H9 (cell line): ENCODE measurements at places on chromosomes 13 and 19.

DNA sequence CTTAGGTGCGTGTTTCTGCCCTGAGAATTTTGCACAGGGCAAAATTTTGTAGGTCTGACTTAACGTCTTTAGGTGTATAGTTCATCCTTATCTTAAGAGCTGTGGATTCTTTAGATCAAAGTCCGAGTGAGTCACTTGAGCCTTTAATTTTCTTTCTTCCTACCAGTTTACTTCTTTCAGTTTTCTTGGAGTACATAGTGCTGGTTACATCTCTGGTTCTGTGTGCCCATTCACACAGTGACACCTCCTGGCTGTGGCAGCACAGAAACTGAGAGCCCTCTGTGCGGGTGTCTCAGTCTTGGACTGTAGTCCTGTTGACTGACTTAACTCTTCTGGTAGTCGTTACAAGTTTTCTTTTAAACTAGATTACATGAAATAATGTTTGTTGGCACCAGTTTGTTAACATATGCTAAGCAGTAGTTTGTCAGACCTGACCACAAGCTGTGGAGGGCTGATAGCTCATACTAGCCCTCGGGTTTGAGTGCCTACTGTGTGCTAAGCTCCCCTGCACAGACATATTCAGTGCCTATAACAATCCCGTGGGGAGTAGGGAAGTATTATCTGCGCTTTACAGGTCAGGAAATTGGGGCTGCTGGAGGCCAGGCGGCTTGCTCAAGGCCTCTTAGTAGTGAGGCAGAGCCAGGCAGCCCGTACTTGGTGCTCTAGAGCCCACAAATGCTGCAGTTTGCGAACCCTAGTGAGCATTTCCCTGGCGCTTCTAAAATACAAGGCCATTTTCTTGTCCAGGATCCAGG is 1.6 kb downstream of the GATAD2A start:
- DNase-seq, result no peak

- peak; percentile 21 for DNase-seq
Observed at GRCh38 chr19:2534423-2535013, 58.6 kb downstream of the GADD45B start.

DNA sequence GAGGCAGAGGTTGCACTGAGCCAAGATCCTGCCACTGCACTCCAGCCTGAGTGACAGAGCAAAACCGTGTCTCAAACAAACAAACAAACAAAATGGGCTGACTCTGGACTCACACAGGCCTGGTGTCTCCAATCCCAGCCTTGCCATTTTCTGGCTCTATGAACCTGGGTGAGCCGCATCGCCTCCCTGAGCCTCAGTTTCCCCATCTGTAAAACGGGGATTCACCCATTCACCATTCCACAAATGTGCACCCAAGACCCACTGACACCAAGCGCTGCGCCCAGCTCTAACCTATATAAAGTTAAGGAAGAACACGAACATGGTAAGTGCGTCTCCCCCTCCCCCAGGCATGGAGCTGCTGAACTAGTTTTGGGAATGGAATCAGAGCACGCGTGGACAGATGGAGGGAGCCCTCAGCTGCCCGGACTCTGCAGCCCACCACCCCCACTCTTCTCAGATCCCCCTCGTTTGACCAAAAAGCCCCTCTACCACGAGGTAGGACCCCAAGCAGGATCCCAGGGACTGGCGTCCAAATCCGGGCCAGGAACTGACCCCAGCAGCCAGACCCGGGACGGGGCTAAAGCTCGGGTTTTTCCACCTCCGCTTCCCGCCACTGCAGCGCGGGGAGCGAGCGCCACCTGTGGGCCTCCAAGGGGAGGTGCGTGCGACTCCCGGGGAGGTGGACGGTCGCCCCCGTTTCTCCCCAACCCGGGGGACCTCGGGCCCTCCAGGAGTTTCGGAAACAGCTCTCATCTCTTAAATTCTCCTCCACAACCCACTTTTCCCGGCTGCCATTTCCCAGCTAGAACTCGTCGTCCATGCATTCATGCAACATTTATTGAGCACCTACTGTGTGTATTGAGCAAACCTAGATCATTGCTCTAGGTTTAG is 33.0 kb upstream of the ADGRE5 start:
- DNase-seq, result peak; percentile 76

GRCh38 chr13:39306639-39307589 is 268.7 kb downstream of the NHLRC3 start:
- no peak for DNase-seq

GRCh38 chr19:4800591-4801081 is 9.1 kb downstream of the FEM1A start:
- DNase-seq, result no peak

GRCh38 chr13:41837629-41838028 is 123.3 kb downstream of the VWA8 start:
- DNase-seq, result no peak

DNA sequence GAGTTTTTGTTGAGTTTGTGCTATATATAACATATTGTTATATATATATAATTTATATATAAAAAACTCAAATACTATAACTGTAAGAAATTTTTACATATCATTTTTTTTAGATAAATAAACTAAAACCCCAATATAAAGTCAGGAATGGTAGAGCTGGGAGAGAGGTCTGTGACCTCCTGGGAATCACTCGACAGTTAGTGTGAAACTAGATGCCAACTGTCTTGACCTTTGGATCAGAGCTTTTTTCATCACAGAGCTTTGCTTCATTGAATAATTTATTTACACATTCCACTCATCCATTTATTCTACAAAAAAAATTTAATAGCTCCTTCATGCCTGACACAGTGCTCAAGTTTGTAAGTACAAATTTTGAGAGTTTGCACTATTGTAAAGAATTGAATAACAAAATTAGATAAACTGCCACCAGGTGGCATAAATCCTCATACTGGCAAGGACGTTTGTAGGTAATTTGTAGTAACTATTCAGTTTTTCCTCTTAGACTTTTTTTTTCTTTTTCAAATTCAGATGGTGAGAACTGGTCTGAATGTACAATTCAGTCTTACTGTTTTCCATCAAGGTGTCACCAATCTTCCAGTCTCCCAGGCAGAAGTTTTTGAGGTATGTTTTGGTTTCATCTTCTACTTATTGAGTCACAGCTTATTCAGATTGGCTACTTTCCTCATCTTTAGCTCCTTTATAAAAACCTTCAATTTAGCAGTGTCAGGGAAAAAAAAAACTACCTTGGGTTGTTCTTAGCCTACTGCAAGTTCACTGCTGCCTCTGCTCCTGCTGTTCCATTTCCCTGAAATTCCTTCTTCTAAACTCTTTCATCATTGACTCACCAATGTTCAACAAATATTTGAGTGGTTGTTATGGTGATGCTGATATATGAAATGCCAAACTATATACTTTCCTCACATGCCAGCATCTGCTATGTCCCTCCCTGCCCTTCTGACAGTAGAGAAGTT is 28.7 kb downstream of the LACC1 start:
- DNase-seq, result no peak

DNA sequence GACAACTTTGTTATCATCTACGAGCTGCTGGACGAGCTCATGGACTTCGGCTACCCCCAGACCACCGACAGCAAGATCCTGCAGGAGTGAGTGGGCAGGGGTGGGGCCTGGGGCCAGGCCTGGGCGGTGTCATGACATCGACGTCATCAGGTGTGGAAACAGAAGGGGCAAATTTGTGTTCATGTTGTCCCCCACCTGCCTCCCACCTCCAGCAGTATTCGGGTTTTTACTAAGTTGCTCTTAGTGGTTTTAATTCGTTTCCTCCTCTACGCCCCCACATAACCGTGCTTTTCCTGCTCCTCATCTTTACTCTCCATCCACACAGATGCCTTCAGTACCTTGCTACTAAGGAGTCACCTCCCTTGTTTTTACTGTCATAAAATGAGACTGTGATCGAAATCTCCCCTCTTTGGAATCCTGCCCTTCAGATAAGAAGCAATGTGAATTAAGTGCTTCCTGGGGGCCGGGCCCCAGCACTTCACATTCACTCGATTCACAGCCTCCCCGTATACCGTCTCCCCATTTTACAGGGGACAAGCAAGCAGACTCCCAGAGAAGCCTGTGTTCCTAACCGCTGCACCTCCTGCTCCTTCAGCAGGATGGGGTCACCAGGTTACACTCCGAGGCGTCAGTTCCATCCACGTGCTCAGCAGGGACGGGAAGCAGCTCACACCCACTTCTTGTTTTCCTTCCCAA is 10.5 kb downstream of the AP1M1 start:
- no peak for DNase-seq

- no peak for DNase-seq
Observed at GRCh38 chr19:48443731-48444128, 2.1 kb upstream of the GRWD1 start.

DNA sequence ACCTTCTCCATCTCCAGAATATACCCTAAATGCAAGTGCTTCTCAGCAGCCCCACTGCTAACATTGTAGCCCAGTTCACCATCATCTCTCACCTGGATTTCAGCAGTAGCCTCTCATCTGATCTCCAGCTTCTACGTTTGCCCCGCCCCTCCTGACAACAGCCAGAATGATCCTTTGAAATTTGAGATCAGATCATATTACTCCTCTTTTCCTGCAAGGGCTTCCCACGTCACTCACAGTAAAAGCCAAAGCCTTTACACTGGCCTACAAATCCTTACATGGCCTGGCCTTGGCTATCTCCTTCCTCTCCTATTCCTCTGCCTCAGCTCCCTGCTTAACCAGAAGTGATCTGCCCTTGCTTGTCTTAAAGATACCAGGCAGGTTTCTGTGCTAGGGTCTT is 94.3 kb upstream of the NBEA start:
- peak; percentile 54 for DNase-seq

- DNase-seq, result peak; percentile 14
Observed at GRCh38 chr13:110304256-110304655, 2.7 kb downstream of the COL4A1 start.

GRCh38 chr13:46728777-46729176 is 68.2 kb downstream of the ESD start:
- no peak for DNase-seq

GRCh38 chr19:35545855-35546381 is 492 bp downstream of the TMEM147 start:
- no peak for DNase-seq

GRCh38 chr13:108834193-108834592 is 204.8 kb downstream of the MYO16 start:
- DNase-seq, result no peak

DNA sequence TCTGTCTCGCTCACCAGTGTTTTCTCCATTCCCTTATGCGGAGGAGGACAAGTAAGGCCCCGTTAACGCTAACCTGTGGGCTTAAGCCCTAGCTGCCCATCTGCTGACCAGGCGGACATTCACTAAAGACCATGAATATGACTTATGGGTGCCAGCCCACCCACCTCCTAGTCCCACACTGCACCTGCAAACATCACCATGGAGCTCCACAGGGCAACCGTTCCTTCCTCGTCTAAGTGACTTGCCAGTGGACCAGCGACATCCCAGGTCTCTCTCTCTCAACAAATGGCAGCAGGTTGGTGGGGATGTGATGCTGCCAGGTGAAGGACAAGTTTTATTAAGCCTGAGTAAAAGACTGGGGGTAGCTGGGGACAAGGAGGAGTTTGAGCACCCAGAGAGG is 55.2 kb downstream of the CCDC70 start:
- DNase-seq, result peak; percentile 19

DNA sequence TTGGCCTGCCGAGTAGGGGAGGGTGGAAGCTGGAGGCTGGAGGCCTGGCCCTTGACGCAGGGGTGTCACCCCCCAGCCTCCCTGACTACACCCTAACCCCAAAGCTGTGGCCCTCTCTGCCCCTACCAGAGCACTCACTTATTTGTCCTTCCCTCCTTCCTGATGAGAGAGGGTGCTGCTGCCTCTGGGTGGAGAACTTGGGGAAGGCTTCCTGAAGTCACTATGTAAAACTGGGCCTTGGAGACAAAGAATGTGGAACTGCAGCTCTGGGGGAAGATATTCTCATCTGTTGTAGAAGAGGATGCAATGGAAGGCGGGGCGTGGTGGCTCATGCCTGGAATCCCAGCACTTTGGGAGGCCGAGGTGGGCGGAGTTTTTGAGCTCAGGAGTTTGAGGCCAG is 485.2 kb downstream of the ZNF536 start:
- peak; percentile 50 for DNase-seq

- DNase-seq, result no peak
Observed at GRCh38 chr13:20404488-20405222, 121.0 kb downstream of the CRYL1 start.

- DNase-seq, result no peak
Observed at GRCh38 chr13:114067381-114067885, 65.0 kb downstream of the RASA3 start.

- no peak for DNase-seq
Observed at GRCh38 chr19:31290931-31291590, 58.2 kb downstream of the TSHZ3 start.

GRCh38 chr19:55656988-55657747 is 2.3 kb downstream of the U2AF2 start:
- no peak for DNase-seq

DNA sequence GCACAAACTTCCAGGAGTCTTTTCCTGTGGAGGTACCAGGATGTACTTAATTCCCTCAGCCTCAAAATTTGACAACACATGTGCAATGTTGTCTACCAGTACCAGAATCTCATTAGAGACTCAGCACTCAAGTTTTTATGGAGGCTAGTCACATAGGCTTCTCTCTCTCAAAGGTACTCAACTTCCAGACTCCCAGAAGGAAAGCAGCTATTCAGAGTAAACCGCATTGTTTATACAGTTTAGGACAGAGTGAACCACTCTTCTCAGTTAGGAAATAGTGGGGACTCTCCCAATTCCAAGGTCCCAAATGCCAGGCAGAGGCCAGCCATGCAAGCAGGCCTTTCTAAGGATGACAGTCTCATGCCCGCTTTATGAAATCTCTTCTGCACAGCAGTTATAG is 8.5 kb upstream of the C1QTNF9B start:
- DNase-seq, result no peak

GRCh38 chr19:12801466-12802266 is at the start of the genes PRDX2 and THSD8:
Gene PRDX2 (minus strand): TSS chr19:12801800. CDS start chr19:12801261, 539 bp downstream.
Gene THSD8 (plus strand): TSS chr19:12802069. CDS start chr19:12802072, 3 bp downstream.
- peak; percentile 77 for DNase-seq

DNA sequence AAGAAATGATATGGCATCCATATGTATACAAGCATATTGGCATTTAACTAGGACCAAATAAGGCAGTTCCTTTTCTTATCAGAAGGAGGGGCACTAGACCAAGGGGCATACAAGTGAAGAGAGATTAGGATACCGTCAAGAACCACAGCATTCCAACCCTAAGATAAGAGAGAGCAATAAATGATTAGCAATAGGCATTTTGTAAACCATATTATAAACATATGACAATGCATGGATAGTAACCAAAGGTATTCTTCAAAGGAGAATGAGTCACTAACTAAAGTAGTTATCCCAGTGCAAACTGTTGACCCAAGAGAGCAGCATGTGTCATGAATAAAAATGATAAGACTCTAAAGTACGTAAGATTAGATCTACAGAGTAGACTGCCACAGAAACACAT is 500.9 kb upstream of the HTR2A start:
- DNase-seq, result no peak

DNA sequence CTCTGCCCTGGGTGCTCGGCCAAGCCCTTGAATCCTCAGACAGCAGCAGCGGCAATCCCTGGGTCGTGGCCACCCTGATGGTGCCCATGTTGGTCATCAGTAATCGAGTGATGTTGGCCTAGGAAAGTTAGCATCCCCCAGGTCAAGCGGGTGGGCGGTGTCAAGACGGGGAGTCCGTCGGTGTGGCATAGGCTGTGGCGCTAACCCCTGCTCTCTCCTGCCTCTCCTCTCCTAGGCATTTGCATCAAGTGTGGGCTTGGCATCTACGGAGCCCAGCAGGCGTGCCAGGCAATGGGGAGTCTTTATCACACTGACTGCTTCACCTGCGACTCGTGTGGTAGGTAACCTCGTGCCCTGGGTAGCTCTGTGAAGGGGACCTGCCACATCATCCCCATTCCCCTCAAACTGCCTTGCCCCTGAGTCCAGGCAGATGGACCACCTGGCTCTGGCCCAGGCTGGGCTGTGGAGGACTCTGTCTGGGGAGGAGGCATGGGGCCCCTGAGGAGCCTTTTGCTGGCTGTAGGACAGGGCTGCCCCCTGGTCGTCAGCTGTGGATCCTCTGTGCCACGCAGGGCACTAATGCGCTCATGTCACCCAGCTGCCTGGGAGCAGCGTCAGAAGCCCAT is 8.7 kb downstream of the WTIP start:
- no peak for DNase-seq
